ENCODE measurements at places on chromosomes 13 and 19.

GRCh38 chr13:97091196-97091595 is 96.9 kb upstream of the OXGR1 start:
- no peak for DNase-seq

DNA sequence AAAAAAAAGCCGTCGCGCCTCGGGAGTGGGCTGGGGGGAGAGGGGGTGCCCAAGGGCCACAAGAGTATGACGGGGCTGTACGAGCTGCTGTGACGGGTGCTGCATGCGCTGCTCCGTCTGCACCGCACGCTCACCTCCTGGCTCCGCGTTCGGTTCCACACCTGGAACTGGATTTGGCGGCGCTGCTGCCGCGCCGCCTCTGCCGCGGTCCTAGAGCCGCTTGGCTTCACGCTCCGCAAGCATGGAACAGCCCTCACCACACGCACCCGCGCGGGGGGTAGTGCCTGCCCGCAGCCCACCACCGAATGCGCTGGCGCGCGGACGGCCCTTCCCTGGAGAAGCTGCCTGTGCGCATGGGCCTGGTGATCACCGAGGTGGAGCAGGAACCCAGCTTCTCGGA is 18.8 kb downstream of the C1QTNF9 start:
- DNase-seq = no peak

- DNase-seq = peak; percentile 60
Observed at GRCh38 chr13:42107421-42107820, 59.0 kb downstream of the DGKH start.

- no peak for DNase-seq
Observed at GRCh38 chr13:20258963-20259288, 26.8 kb upstream of the GJB6 start.

GRCh38 chr19:3019211-3019854 is 9.7 kb downstream of the TLE2 start:
- no peak for DNase-seq

DNA sequence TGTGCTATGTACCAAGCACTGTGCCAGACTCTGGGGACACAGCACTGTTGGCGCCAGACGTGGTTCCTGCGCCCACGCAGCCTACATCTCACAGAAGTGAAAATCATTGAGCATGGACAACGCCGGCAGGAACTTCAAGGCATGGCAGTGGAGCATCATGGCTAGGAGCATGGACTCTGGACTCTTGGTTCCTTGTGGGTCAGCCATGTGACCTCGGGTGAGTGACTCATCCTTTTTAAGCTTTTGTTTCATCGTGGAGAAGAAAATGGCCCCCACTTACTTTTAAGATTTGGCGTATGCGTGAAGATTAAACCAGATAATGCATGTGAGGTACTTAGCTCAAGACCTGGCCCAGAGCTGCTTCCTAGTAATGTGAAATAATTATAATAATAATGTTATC is 988.5 kb downstream of the UQCRFS1 start:
- DNase-seq = no peak

GRCh38 chr13:84470528-84470927 is 588.3 kb upstream of the SLITRK1 start:
- DNase-seq = no peak

DNA sequence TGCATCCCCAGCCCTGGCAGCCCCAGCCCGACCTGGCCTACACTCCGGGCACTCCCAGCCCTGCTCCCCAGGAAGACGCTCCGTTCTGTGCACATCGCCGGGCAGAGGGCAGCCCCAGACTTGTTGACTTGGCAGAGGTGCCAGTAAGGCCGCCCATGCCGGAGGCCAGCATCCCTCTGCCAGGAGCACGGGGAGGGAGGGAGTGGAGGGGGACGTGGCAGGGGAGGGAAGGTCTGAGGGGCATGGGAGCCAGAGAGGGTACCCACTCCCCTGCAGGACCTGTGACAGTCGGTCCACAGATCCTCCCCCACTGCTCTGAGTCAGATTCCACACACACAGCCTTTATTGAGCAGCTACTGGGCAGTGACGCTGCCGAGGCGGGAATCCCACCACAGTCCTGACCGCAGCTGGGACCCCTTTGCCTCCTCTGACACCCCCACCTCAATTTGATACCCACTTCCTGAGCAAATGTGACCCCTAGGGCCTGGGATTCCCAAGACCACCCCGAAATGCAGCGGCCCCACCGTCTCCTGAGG is 1.9 kb upstream of the NKPD1 start:
- no peak for DNase-seq

GRCh38 chr13:97279913-97280312 is 57.8 kb downstream of the MBNL2 start:
- peak; percentile 39 for DNase-seq

GRCh38 chr19:38868551-38868950 is 9.5 kb downstream of the RINL start:
- DNase-seq = no peak

- DNase-seq = no peak
Observed at GRCh38 chr19:15371119-15371518, 8.5 kb downstream of the AKAP8 start.

DNA sequence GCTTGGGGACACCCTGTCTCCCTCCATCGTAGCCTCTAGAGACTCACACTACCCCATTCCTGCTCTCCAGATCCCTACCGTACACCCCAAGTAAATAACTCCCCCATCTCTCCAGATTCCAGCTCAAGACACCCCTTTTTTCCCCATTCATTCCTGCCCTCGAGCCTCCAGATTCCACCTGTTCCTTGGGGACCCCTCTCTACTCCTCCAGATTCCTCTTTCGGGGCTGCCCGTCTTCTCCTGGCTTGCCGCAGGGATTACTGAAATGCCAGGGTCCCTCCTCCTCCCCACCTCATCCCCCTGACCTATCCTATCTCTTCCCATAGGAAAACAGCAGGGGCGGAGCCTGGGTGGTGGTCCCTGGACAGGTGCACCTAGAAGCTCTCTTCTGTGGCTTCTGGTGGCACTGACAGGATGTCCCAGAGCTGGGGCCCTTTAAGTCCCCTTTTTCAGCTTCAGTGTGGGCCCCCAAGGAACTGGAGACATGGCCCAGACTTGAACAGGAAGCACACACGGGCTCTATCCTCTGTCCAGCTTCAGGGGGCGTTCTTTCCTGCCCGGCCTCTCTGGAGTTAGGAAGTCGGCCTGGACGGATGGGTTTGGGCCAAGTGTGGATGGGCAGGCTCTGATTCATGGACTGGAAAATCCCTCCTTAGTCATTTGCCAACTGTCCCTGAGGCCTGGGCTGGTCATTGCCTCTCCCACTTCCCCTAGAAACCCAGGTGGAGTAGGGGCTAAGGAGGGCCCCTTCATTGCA is 1.2 kb downstream of the ZSWIM4 start:
- no peak for DNase-seq

DNA sequence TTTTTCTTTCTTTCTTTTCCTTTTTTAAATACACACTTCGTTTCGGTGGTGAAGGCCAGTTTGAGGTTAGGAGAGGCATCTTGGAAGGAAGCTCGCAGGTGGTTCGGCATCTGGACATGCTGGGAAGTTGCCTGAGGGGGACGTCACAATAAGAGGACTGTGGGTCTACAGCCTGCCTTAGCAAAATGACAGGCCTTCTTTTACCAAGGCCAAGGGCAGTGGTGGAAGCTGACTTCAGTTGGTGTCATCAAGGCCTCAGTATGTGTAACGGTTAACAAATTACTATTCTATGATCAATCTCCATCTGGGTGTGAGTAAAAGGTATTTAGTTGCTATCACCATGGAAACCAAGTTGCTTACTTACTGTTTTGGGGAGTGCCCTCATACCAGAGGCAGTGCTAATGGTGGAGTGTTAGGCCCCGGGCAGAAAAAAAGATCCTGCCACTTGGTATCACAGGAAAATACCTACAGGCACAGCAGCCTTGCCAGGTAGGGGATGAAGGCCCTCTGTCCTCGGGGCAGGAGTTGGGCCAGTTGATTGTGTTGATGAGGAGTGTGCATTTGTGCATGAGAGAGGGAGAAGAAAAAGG is 10.3 kb downstream of the ACTN4 start:
- no peak for DNase-seq

DNA sequence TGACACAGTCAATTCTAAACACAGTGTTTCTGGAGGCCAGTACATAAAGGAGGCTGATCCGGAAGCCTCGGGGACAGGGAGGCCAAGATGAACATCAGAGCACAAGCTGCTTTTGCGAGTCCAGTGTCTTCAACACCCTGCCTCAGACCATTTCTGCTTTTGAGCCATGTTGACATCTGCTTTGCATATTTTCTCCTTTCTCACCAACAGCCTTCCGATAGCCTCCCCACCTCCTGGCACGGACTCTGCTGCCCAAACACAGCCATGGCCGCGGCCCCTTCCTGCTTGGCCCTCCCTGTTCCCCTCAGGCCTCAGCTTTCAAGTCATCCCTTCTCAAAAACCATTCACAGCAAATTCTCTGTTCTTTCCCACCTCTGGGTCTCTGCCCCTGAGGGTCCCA is 3.6 kb downstream of the LRRC25 start:
- DNase-seq = no peak

GRCh38 chr13:45349438-45349837 is 8.5 kb upstream of the TPT1 start:
- no peak for DNase-seq

- no peak for DNase-seq
Observed at GRCh38 chr19:38547421-38547820, 70.3 kb downstream of the MAP4K1 start.

DNA sequence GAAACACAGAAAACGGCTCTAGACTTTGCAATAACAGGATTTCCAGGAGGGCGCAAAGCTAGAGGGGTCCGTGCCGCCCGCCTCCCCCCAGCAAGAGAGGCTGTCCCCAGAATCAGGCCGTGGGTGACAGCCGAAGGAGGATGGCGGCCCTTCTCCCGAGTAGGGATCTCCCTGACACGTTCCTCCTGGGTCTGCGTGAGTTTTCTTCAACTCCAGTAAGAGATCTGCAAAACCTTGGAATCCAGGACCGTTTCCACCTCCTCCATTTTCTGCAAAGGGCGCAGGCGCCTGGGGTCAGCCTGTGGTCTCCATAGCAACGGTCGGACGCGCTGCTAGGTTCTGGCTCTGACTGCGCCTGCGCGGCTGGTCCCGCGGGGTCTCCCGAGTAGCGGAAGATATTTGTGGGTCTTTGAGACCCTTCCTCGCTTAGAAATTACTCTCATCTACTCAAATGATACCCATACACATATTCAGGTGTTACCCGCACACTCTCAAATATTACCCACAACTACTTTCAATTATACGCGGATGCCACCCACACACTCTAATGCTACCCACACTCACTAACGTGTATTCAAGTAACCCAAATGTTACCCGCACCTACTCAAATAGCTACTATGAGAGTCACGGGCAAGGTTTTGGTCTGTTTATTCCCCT is 2.1 kb downstream of the PNMA8C start:
- DNase-seq = peak; percentile 90

GRCh38 chr13:39341251-39341650 is 261.7 kb downstream of the LHFPL6 start:
- DNase-seq = peak; percentile 68

DNA sequence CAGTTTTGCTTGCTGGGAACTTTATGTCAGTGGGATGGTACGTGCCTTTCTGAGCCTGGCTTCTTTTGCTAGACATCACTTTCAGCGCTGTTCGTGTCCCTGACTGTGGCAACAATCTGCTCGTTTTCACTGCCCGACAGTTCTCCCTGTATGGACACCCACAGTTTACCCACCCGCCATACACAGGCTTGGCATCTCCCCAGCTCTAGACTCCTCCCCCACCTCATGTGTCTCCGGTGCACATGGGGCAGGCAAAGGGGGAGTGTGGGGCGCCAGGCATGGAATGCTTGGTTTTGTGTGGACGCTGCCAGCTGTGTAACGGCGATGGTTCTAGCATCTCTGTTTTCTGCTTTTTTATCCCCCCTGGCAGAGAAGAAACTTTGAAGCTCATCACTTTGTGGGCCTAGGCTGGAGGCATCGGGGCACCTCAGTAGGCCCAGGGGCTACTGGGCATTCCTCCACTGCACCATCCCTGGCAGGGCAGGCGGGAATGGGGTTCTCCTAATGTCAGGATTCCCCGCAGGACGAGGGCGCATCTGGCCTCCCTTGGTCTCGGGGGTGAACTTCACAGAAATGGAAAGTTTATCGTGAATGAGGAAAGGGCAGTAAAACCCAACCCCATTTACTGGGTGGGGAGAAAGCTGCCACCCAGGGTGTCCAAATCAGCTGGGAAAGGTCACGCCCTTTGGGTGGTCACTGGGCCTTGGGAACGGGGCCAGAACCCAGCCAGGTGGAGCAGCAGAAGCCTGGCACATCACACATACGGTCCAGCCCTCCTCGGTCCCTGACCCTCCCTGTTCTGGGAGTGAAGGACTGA is 60.8 kb downstream of the CEBPG start:
- no peak for DNase-seq

DNA sequence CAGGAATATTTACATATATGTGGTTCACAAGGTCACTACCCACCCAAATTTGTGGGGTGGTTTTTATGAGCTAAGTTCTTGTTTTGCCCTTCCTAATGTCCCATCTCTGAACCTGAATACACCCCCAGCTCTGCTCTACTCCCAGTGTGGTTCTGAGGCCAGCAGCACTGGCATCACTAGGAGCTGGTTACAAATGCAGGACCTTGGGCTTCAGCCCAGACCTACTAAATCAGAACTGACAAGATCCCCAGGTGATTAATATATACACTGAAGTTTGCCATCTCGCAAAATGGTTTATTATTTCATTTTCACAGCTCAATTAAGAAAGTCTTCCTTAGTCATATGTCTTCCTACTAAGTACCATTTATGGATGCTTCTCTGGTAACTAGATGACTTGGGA is 67.9 kb downstream of the FOXO1 start:
- DNase-seq = no peak

GRCh38 chr13:66222926-66223325 is 1007.2 kb downstream of the PCDH9 start:
- no peak for DNase-seq

GRCh38 chr19:2478756-2479555 is 3.0 kb downstream of the GADD45B start:
- peak; percentile 63 for DNase-seq

DNA sequence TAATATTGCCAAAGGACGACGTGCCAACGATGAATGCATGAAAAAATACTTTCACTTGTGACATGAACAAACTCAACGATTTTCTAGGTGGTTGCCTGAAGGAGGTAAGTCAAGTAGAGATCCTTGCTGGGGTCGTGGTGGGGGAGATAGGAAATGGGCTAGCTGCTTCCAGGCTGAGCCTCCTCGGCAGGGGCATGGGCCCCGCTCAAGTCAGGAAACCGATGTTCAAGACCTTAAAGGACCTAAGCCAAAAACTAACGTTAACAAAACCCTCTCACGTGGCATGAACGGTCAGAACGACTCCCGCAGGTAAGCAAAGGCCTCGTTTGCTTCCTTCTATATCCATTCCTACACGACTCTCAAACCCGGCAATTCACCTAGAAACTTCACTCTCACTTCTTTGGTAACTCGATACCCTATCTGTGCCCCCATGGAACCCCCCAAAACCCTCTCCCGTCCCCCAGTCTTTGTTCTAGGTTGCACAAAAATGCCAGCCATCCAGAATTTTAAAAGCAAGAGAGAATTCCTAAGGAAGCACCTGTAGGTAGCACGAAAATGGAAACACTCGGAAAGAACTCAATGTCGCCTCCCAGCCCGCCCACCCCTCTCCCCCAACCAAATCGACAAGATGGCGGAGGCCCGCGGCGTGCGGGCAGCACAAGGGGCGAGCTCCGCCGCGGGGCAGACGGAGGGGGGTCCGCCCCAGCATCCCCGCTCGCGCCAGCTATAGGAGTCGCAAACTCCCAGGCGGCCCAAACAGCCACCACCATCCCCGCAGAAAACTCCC is 13.6 kb downstream of the ACP4 start:
- no peak for DNase-seq

- no peak for DNase-seq
Observed at GRCh38 chr19:48477698-48478338, 8.6 kb downstream of the CYTH2 start.
